Globus pallidus (tissue), 1 donor: ENCODE measurements at places on chromosomes 13 and 19.
A peak's percentile ranks its signal among the peaks of the same experiment; 100 is the strongest.

DNA sequence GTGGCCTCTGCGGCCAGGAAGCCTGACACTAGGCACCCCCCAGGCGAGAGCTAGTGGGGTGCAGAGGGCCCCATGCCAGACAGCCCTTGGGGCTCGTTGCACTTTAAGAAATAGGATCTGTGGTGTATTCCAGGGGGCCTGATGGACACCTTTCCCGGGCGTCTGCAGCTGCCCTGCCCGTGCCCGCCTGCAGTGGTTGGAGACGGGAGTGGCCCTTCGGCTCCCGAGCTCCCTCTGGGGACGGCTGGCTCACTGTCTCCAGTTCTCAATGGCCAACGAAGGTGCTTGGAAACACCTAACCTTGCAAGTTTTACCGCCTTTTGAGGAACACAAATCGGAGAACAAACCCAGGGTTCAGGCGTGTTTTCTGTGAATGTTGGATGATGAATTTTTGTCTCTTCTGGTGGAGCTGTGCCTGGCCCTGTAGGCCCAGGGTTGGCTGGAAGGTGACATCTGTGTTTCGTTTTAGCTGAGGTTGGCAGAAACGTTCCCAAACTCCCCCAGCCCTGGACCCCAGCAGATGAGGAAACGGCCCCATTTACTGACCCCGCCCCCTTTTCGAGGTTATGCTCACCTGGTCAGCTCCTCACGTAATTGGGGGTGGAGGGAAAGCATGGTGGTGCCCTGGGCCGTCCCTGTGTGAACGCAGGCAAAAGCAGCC is 17.4 kb upstream of the NPAS1 start:
- DNase-seq: no peak

GRCh38 chr13:59979589-59979988 is 184.1 kb downstream of the DIAPH3 start:
- no peak for DNase-seq

DNA sequence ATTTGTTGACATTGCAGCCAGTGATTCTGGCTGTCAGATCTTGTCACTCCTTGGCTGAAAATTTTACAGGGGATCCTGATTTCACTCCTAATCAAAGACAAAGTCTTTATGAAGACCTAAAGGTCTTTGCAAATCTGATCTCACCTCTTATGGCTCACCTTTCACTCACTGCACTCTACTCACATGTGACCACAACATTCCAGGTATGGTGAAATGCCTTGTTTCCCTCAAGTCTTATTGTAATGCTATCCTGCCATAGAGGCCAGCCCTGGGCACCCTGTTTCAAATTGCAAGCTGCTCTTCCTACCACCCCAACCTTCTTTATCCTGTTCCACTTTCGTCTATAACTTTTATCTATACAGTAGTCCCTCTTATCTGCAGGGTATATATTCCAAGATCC is 200.1 kb downstream of the NDFIP2 start:
- DNase-seq: no peak

DNA sequence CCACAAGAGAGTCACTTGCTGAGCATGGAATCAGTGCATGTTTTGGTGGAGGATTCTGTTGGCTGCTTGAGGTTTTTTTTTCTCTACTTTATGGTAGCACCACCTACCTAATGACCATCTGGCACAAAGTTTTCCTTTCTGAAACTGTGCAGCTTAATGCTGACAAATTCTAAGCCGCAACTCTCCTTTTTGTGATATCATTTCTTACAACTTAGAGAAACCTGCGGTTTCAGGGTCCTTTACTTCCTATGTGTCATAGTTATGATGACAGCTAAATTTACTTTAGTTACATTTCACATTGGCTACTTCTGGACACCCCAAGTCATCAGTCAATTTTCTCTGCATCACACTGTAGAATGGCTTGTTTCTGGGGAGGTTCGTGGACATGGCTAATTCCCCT is 115.4 kb upstream of the TMTC4 start:
- DNase-seq: no peak

GRCh38 chr13:35990196-35990595 is 141.0 kb downstream of the DCLK1 start:
- DNase-seq: no peak

GRCh38 chr19:55611983-55612645 is 6.7 kb downstream of the ZNF865 start:
- DNase-seq: no peak

DNA sequence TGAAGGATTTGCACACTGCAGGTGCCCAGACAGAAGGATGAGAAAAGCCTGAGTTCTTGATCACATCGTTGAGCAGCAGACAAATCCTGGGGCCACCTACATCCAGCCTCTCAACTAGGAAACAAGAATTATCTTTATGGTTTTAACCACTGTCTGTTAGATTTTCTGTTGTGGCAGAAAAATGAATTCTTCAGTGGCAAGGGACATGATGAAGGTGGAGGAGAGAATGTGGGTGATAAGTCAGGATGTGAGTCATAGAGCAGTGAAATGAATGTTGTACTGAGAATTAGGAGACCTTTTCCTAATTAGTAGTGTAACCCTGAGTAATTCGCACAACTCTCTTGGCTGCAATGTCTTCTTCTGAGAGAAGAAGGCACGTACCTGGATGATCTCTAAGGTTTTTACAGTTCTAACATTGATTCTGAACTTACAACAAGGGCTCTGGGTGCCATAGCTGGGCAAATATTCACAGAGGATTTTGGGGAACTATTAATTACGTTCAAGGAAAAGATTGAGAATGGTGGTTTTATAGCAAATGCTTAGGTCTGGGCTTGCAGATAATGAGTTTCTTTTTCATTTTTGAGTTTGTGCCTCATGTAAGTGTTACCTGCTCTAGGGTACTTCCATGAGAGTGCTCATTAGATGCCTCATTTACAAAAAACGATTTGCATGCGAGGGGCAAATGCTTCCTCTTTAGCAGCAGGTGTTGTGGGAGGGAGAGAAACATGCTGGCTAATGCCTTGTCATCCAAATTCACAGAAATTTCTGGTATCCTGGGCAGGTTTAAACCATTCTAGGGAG is 111.0 kb upstream of the KL start:
- no peak for DNase-seq

DNA sequence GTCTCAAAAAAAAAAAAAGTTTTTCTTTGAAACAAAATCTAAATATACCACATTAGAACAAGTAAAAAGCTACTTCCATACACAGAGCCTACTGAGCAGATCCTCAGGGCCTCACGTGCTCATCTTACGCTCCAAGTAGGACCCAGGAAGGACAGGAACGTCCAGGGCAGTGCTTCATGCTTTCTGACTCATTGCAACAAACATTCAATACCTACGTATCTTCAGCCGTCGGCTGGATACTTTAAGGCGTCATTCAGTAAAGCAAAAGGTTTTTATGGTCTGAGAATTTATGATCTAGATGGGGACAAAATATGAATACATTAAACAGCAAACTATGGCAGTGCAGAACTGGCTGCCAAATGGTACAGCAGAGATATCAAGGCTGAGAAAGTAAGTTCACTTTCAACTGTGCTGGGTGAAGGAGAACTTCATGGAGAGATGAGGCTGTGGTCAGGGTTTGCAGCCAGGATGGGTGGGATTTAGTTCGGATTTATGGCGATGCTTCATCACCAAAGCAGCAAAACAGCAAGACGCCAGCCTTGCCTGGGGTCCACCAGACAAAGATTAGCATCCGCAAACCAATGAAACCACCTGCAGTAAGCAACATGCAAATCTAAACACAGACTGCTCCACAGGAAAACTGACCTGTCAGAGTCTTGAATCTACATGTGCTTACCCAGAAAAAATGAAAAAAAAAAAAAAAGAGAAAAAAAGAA is 20.5 kb downstream of the CARS2 start:
- no peak for DNase-seq

DNA sequence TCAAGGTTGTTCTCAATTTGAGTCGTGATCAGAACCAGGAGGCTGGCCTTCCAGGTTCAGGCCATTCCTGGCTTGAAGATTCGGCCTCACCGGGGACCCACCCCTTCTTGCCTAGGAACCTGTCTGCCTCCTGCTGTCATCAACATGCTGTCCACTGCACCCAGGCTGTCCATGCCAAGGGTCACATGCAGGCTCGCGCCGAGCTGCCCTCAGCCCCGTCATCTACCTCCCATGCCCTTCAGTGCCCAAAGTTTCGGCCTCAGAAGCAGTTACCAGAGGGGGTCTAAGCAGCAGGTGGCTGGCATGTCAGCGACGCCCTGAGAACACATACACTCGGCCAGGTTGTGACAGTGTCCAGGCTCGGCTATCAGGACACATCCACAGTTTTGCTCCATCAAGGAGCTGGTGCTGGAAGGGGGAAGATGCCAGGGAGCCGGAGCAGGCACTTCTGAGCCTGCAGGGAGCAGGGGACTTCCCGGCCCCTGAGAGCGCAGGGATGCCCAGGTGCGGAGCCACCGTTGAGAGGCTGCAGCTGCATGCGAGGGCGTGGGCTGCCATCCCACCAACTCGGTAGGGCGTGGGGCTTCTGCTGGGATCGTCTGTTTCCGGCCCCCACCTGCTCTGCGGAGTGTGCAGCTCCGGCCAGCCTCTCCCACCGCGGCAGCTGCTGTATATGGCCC is 590.9 kb upstream of the SLITRK5 start:
- no peak for DNase-seq

DNA sequence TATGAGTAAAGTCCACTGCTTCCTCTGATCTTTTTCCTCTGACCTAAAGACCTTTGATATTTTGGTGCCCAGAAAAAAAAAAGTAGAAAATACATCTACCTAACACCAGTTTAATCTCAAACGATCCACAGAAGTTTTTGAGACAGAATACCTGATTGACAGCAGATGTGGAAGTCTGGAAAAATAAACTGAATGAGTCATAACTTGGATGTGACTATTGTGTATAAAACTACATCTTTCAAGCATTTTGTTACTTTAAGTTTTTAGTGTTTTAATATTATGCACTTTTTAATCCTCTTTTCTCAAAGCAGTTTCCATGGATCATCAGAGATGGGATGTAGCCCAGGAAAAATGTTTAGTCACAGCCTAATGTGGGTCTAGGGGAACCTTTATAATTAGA is 216.1 kb downstream of the SLITRK1 start:
- no peak for DNase-seq

GRCh38 chr13:100209857-100210825 is 121.2 kb downstream of the PCCA start:
- DNase-seq: no peak

GRCh38 chr19:53308339-53308811 is 25.2 kb upstream of the ZNF845 start:
- peak; percentile 22 for DNase-seq

DNA sequence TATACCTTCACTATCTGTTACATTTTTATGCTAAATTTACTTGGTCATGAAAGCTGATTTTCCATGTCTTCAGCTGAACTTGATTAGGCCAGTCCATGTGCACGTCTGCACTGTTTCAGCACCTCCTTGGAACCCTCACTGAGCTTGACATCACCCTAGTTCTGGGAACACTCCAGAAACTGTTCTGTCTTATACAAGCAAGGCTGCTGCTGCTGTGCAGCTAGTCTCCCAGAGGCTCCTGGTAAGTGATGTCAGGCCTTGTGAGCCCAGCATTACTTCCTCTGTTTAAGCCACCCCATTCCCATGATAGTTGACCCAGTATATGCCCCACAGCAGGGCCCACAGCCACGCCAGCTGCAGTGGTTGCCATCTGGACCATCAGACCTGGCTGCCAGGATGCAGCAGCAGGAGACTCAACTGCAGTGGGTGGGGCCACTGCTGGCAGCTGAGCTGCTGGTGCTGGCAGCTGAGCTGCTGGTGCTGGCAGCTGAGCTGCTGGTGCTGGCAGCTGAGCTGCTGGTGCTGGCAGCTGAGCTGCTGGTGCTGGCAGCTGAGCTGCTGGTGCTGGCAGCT is 90.5 kb upstream of the AKAP11 start:
- no peak for DNase-seq

- no peak for DNase-seq
Measured at GRCh38 chr19:16892436-16892835, 3.6 kb downstream of the F2RL3 start.

DNA sequence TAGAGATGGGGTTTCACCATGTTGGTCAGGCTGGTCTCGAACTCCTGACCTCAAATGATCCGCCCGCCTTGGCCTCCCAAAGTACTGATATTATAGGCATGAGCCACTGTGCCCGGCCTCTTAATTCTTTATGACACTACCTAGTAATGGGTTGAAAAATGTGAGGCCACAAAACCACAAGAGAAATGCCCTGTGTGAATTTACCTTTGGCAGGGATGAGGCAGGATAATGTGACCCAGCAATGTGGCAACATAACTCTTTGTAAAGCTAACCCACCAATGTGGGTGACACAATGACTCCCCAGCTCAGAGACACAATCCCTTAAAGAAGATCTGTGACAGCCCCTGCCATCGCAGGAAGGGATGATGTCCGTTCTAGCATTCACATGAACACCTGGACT is 533.1 kb downstream of the KLF5 start:
- no peak for DNase-seq

GRCh38 chr13:111117961-111118360 is 2.9 kb downstream of the ARHGEF7 start:
- no peak for DNase-seq

DNA sequence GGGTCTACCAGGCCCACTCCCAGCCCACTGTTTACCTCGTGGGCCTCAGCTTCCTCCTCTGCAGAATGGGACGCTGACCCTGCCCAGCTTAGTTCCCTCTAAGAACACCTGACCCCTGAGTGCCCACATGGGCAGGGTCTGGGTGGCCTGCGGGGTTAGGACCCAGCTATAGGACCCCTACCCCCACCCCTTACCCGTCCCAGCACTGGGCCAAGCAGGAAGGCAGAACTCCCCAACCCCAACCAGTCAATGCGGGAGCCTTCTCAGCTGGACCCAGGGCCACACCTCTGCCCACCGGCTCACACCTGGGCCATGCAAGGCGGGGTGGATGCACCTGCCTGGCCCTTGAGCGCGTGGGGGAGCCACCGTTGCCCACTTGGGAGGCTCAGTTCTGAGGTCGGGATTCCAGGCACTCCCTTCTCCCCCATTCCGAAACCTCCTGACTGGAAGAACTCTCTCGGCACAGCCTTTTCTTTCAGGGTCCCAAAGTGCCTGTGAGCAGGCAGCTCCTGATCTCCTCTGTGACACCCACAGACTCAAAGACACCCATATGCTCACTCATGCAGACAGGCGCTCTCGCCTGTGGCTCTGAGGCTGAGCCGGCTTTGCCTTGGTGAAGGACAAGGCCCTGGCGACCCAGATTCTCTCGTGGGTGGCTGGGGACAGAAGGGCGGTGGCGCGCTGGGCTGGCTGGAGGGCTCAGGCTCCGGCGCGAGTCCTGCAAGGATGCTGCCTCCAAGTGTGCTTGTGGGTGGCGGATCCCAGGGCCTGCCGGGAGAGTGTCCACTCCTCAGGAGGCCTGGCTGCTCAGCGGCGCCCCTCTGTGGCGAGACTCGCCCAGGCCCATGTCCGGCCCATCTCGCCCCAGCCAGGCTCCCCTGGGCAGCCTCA is 27.9 kb upstream of the PARP4 start:
- DNase-seq: no peak

DNA sequence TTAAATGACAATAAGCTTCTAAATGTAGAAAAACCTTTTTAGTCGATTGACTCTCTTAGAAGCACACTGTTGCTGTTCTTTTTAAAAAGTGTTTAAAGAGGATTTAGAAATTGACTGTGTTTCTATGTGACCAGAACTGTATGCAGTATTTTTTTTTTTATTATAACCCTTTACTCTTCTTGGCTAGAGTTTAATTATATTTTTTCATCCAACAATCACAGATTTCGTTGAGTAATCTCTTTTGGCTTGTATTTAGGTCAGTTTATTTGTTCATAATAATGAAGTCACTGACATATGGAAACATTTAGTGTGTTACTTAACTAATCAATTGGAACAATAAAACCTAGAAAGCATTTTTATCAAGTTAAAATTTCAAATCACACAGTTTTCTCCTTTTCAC is 19.9 kb downstream of the CSNK1A1L start:
- no peak for DNase-seq

- no peak for DNase-seq
Measured at GRCh38 chr19:43265664-43266025, 3.7 kb downstream of the PSG9 start.
